ENCODE measurements at places on chromosomes 1 and 21.

DNA sequence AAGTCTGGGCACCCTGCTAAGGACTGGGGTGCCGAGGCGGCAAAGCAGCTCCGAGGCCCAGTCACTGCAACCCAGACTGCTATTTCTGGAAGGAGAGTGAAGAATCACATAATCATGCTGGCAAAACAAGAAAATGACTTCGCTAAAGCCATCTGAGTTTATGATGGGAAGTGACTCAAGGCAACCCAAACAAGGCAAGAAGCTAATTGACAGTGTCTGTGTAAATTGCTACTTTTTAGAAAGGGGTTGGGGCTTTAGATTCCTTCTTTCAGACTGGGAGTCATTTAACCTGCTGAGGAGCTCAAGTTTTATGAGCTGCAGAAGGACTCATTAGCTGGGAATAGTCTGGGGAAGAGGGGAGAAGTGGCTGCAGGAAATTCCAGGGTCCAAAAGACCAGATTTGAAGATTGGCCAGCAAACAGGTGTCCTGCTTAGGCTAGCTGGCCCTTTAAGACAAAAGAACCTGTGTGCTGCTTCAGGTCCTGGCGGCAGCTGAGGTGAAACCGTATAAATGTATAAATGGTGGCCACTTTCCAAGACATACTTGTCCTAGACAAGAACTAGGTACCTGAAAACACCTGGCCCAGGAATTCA is 28.1 kb downstream of the TSHB start:
- DNase-seq = no peak

DNA sequence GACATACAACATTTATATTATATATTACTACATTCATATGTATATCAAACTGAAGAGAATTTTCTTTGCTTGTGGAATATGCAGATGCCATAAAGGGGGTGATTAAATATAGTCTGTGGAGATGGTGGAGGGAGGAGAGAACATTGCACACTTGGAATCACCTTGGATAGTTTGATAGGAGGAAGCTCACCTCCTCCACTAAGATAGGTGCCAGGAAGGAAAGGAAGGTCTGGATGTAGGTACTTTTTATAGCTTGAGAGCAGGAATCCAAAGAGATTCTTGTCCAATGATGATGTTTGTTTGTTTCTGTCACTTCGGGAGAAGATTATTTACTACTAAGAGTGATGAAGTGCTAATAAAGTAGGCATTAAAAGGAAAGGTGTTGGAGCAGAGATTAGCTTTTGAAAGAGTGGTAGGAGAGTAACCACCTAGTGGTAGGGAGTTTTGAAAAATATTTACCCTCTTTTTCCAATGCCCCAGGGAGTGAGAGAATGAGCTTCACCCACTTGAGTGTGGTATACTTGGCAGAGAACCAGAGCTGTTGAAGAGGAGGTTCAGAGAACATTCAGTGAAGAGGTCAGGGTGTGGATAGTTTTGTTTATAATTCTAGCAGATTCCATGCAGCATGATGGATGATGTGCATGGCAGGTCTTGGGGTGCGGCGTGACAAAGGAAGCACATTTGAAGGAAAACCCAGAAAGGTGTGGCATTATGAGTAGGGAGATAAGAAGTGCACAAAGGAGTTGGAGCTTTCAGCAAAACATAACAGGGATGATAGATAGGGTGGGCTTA is 145.0 kb downstream of the PATJ start:
- no peak for DNase-seq

GRCh38 chr21:31974454-31974985 is 101.7 kb downstream of the HUNK start:
- no peak for DNase-seq

DNA sequence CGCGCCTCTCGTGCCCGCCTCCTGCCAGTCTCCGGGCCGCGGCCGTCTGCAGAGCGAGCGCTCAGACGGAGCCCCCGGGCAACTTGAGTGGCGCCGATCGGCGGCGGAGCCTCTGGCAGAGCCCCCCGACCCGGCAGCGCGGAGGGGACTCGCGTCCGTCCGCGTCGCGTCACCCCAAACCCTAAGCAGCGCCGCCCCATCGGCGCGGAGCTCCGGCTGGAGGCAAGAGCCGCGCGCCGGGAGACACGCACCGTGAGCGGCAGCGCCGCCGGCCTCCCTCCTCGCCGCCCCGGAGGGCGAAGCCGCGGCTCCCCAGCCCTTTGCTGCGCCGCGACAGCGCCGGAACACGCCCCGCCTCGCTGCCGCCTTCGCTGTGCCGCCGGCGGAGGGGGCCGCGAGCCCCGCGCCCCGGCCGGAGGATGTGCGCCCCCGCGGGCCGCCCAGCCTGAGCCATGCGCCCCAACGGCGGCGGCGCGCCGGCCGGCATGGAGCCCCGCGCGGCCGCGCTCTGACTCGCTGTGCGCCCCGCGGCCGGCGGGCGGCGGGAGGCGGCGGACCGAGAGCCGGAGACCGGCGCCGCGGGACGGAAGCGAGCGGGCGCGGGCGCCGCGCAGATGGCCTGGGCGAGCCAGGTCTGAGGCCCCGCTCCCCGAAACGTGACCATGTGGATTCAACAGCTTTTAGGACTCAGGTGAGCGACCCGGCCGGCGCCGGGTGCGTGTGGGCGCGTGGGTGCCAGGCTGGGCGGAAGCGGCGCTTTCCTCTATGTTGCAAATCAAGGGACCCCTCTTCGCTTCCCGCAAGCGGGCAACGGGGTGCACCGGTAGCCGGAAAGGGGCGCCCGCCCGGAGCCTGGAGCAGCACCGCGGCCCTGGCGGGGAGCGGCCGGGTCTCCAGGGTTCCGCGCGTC is 610 bp downstream of the AJAP1 start:
- no peak for DNase-seq

GRCh38 chr1:77652268-77652667 is 30.2 kb downstream of the ZZZ3 start:
- DNase-seq = no peak

- DNase-seq = no peak
Observed at GRCh38 chr1:89129911-89130310, 4.0 kb upstream of the GBP2 start.

Measured in activated T-cell treated with anti-CD3 and anti-CD28 coated beads for 4 hours (primary cell).